ENCODE measurements at places on chromosomes 6 and 20.
A peak's percentile ranks its signal among the peaks of the same experiment; 100 is the strongest.

DNA sequence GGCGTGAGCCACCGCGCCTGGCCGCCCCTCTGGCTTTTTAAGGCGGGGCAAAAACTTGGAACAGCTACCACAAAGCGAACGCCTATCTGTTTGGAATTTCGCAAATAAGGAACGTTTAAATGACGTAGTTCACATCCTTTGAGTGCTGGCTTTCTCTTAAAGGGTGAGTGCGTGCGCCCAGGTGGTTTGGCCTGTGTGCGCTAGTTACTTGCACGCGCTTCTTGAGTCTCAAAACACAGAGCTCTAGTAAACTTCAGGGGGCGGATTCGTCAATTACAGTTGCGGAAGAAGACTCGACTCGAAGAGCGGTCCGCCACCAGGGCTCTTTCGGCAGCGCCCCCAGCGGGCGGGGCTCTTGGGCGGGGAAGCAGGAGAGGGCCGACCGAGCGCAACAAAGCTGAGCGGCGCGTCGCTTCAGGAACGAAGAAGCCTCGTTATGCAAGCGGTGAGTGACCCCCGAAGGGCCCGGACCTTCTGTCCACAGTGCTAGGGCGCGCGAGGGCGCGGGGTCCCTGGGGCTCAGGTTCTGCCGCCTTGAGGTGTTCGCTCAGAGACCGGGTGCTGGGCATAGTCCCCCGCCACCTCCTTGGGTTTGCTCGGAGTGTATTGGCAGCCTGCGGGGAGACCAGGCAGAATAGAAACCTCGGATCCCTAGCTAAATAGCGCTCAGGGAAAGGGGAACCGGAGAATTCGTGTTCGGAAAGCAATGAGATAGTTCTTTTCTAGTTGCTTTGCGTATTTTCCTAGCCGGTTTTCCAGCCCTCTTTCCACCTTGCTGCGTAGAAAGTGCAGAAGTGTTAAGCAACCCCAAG is at the start of gene SYCP2L:
TSS of gene SYCP2L (plus strand) at position 362 of the 812 bp plus-strand sequence. CDS start at position 437, 75 bp downstream.
- peak within 1 kb of the TSS; percentile 68 for H3K4me3 ChIP-seq
- H3K27me3 ChIP-seq: peaks cover 9% of the 10 kb centered on the region
- peaks cover 25% of the 10 kb centered on the region for H3K4me1 ChIP-seq
- H3K36me3 ChIP-seq: no peaks in the 10 kb centered on the region
- DNase-seq: peak; percentile 70

DNA sequence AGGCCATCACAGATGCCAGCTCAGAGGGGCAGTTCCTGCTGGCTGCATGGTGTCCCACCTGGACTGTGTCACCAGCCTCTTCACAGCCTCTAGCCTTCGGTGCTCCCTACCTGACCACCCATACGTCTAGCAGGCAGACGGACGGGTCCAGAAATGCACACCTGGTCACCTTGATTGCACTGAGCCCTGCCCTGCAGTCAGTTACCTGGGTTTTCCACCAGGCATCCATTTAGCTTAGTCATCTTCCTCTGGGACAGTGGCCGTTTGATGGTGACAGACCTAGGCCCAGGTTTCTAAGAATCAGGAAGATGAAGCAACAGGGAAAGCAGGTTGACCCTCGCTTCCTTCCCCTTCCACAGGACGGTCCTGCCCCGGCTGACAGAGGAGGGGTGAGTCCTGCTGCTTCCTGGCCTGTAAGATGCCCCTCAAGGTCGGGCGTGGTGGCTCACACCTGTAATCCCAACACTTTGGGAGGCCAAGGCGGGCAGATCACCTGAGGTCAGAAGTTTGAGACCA is 9.8 kb upstream of the BPI start:
- peaks cover 29% of the 10 kb centered on the region for H3K27me3 ChIP-seq
- peaks cover 7% of the 10 kb centered on the region for H3K4me1 ChIP-seq
- no peak overlapping the region for H3K27ac ChIP-seq
- DNase-seq: no peak

- H3K4me3 ChIP-seq: no peak overlapping the region
- peaks cover 3% of the 10 kb centered on the region for H3K4me1 ChIP-seq
- H3K27me3 ChIP-seq: no peaks in the 10 kb centered on the region
- H3K36me3 ChIP-seq: no peaks in the 10 kb centered on the region
- no peak for DNase-seq
These were observed 20.5 kb upstream of the TTPAL start for GRCh38 chr20:44455126-44455525.

DNA sequence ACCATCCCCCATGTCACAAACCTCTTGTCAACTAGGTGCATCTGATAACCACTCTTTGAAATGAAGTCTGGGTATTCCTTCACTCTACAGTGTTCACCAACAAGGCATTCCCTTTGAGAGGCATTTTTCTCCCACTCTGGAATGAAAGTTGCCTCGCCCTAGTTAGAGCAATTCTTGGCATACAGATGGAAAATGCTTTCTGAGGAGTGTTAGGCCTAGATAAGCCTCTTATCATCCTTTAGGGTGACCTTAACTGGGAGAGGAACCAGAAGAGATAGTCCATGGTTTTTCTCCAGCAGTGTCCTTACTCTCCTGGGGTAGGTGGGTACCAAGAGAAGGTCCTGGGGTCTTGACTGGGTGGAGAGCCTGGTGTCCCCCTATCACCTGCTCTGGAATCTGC is 14.8 kb downstream of the CLIC5 start:
- no peaks in the 10 kb centered on the region for H3K27me3 ChIP-seq
- H3K4me1 ChIP-seq: no peaks in the 10 kb centered on the region
- H3K36me3 ChIP-seq: no peaks in the 10 kb centered on the region
- H3K4me3 ChIP-seq: no peak overlapping the region
- DNase-seq: no peak

DNA sequence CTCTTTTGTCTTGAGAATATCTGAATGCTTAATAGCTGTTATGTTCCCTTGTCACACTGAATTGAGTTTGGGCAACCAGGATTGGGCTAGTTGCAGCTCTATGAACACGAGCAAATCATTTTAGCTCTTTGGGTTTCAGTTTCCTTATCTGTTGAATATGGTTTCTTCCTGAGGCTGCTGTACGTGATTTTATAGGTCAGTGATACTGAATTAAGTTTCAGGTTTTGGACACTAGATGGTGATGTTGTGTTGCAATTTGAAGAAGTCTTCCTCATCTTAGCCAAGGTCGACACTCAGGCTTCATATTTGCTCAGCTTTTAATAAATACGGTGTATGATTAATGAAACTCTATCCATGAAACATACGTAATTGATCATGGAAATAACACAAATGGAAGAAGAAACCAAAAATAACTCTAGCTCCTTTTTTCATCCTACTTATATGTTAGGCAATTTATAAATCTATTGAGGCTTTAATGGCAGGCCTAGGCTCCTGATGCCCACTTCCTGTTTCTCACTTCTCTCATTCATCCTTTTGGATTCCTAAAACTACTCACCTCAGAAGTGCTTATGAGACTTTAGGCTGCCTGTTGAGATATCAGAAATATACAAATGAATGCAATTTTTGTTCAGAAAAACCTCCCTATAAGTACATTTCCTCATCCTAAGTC is 354.1 kb upstream of the MAP3K7 start:
- peak; percentile 70 for DNase-seq
- no peaks in the 10 kb centered on the region for H3K4me1 ChIP-seq
- H3K4me3 ChIP-seq: no peak overlapping the region
- H3K27ac ChIP-seq: no peak overlapping the region
- H3K36me3 ChIP-seq: no peaks in the 10 kb centered on the region

DNA sequence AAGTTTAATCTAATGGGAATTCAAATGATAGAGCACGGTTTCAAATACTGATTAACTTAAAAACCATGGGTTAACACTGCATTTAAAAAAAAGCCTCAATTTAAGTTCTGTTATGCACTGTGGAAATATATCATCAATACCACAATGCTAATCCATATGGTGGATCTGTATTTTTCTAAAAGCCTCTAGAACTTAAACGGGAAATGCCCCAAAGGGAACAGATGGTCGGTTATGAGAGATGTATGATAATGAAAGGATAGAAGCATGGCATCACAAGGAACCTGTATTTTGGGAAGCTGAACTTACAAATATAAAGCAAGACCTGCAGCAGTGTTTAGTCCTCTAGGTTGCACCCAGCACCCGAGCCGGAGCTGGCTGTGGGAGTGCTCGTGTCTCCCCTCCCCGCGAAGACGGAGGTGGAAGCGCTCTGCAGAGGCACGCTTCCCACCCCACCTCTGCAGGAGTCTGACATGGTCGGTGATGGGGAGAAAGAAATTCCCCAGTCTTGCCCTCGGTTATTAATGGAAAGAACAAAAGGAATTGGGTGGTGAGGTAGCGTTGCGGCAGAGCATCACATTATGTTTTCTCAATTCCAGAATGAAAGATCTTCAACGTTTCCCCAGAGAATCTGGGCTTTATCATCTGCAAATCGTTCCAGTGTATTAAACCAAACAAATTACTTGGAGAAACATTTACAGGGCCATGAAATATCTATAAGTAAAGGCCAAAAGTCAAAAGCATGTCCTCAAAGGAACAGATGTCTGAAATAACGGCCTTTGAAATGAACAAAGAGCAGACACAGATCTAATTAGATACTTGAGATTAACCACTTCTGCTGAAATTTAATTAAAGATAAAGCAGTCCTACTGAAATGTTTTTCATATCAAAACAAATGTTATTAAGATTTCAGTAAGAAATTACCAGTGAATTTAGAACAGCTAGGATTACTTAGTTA is 103.1 kb upstream of the POPDC3 start:
- no peak overlapping the region for H3K4me3 ChIP-seq
- H3K27me3 ChIP-seq: no peaks in the 10 kb centered on the region
- no peak overlapping the region for H3K27ac ChIP-seq

DNA sequence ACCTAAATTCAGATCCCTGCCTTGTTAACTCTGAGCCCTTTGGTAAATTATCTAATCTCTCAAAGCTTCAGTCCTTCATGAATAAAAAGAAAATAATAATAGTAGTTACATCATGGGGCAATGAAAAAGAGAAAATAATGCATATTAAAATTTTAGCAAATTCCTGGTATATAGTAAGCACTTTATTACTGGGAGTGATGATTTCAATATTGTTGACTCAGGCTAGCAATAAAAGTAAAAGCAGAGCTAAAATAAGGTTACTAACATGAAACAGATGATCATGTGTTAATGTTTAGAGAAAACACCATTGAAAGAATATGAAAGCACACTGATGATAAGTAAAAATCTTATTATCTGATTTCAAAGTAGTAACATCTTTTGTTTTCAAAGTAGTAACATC is 13.6 kb downstream of the GINS1 start:
- H3K36me3 ChIP-seq: peaks cover 8% of the 10 kb centered on the region
- H3K4me3 ChIP-seq: no peak overlapping the region
- DNase-seq: no peak
- no peak overlapping the region for H3K27ac ChIP-seq
- no peaks in the 10 kb centered on the region for H3K4me1 ChIP-seq
- H3K27me3 ChIP-seq: no peaks in the 10 kb centered on the region

DNA sequence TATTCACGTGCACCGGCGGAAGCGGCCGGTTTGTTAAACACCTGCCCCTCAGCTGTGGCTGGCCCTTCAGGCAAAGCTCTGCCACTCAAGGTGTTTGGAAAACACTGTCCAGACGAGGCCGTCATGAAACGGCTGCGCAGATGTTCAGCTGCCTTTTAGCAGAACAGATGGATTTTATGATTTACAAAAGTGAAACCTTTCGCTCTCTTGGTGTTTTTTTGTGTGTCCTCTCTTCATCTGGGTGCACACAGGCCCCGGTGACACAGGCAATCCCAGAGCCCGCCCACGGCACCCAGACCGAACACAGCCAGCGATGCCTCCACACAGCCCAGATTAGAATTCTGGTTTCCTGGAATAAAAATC is 397.0 kb downstream of the SMOC2 start:
- DNase-seq: no peak
- no peaks in the 10 kb centered on the region for H3K36me3 ChIP-seq
- H3K27me3 ChIP-seq: no peaks in the 10 kb centered on the region
- no peaks in the 10 kb centered on the region for H3K4me1 ChIP-seq

- H3K36me3 ChIP-seq: no peaks in the 10 kb centered on the region
- peak overlapping the region; percentile 83 for H3K27ac ChIP-seq
- H3K27me3 ChIP-seq: no peaks in the 10 kb centered on the region
- H3K4me3 ChIP-seq: no peak overlapping the region
- H3K4me1 ChIP-seq: peaks cover 16% of the 10 kb centered on the region
These were observed 1.1 kb upstream of the MAP3K5 start for GRCh38 chr6:136793363-136793762.

DNA sequence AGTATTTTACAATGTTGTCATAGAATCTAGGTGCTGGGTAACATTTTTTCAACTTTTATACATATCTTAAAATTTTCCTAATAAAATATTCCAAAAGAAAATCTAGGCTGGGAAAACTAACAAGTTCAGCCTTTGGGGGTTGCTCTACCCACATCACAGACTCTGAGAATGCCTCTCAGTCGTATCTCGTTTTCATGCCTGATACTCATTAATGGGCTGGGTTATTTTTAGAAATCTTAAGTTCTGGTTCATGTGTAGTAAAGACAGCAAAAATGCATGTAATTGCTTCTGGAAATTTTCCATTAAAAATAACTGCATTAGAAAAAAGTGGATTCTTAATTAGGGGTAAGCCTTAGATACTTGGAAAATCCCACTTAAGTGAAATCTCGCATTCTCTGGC is 149.3 kb downstream of the SLC24A3 start:
- H3K27me3 ChIP-seq: no peaks in the 10 kb centered on the region
- DNase-seq: no peak
- no peak overlapping the region for H3K27ac ChIP-seq
- H3K4me1 ChIP-seq: no peaks in the 10 kb centered on the region
- no peaks in the 10 kb centered on the region for H3K36me3 ChIP-seq
- no peak overlapping the region for H3K4me3 ChIP-seq

GRCh38 chr20:2307136-2307535 is 11.3 kb downstream of the TGM3 start:
- no peak overlapping the region for H3K4me3 ChIP-seq
- H3K27me3 ChIP-seq: no peaks in the 10 kb centered on the region
- H3K36me3 ChIP-seq: no peaks in the 10 kb centered on the region

DNA sequence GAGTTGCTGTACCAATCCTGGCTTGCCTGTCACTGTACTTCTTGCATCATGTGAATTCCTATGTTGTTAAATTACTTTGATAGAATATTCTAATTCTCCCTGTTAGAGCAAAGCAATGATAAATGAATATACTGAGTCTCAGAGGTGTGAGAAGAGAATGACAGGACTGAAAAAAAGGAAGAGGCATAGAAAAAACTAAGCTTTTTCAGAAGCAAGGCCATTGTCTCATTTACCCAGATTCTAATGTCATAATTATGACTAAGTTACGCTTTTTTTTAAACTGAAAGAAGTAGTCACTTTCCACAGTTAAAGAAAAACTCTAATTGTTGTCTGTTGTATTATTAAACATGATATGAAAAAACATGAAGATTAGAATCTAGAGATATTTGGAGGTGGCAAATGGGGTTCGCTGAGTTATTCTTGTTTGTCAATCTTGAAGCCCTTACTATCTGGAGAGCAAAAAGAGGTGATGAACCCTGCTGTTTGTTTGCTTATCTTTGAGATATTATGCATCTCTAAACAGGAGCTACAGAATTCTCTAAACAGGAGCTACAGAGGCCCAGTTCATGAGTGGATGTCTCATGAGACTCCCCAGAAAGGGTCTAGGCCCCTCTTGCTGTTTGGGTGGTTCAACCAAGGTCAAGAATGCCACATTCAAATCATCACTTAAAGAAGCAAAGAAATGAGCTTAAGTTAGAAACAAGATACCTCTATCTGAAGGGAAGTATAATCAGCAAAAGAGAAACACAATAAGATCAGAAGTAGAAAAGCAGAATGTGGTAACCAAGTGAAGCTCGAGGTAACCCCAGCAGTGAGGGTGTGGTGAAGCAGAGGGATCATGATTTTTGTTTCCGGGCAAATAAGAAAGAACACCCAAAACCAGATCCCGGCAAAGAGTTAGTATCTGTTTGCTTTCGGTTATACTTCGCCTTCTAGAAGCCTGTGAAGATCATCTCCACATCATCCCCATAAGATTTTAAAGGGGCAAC is 33.3 kb upstream of the THEMIS start:
- H3K36me3 ChIP-seq: no peaks in the 10 kb centered on the region
- no peak overlapping the region for H3K4me3 ChIP-seq
- no peak for DNase-seq
- no peaks in the 10 kb centered on the region for H3K27me3 ChIP-seq
- peaks cover 3% of the 10 kb centered on the region for H3K4me1 ChIP-seq
